ENCODE measurements at places on chromosomes 4 and X.

DNA sequence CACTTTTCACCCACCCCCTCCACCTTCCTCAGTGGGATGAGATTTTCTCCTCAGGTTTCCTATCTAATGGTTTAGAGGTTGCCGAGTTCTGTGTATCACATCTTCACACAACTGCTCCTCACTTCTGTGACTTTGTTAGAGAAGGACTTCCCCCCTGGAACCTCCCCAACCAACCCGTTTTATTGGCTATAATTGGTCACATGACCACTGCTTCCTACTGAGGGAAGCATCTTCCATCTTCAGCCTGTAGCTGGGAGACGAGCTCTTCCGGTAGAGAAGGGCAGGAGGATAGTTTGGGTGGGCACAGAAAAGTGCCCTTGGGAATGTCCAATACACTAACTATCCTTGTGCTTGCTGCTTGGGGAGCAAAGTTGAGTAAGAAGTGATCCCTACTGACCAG, 90.5 kb downstream of the STK32B start:
- DNase-seq: no peak

GRCh38 chr4:105683038-105683437, 25.5 kb downstream of the INTS12 start:
- DNase-seq: no peak

DNA sequence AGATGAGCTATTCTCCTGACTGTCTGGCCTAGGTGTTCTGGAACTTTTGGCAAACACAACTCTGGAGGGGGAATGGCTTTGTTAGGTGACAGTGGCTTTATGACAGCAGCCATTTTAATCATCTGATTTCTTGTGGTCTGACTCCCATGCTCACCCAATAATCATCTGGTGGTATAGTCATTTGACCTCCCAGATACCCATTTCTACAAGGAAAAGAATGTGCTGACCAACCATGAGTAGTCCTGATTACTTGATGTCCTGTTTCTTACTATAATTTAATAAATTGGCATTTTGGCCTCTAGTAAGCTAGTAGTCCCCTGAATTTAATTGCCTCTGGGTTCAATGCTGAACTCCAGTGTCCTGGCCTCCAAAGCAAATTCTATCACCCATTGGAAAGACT, 109.9 kb upstream of the DUSP21 start:
- DNase-seq: no peak

- DNase-seq: peak; percentile 48
These were observed at the start of gene GPRIN3 for GRCh38 chr4:89307446-89308160. Gene GPRIN3, minus strand, starts transcription at chr4:89307800. Its CDS starts 57,690 bp downstream, at chr4:89250110.

GRCh38 chr4:79429113-79429903, 21.3 kb upstream of the GK2 start:
- DNase-seq: no peak

DNA sequence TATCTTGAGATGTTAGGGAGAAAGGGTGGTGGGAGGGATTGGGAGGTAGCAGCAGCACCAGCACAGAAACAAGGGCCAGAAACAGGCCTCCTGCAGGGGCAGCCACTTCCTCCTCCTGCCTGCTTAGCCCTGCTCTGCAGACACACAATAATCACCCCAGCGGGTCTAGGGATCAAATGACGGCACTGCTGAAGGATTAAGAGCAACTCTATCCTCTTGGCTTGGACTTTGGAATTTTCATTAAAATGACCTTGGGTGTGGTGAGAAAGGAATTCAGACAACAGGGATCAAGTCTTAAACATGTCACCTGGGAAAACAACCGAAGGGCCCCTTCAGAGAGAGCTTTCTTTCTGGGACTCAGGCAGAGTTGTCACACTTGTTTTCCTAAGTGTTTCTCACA, 353.4 kb downstream of the SPRY1 start:
- no peak for DNase-seq

GRCh38 chr4:190020790-190021717, 6.0 kb downstream of the FRG2 start:
- no peak for DNase-seq

GRCh38 chr4:44701037-44701436, 22.8 kb downstream of the GUF1 start:
- no peak for DNase-seq

GRCh38 chr4:139965789-139966188, 188.2 kb downstream of the MAML3 start:
- no peak for DNase-seq

GRCh38 chr4:10643600-10644425, 40.8 kb downstream of the CLNK start:
- no peak for DNase-seq

DNA sequence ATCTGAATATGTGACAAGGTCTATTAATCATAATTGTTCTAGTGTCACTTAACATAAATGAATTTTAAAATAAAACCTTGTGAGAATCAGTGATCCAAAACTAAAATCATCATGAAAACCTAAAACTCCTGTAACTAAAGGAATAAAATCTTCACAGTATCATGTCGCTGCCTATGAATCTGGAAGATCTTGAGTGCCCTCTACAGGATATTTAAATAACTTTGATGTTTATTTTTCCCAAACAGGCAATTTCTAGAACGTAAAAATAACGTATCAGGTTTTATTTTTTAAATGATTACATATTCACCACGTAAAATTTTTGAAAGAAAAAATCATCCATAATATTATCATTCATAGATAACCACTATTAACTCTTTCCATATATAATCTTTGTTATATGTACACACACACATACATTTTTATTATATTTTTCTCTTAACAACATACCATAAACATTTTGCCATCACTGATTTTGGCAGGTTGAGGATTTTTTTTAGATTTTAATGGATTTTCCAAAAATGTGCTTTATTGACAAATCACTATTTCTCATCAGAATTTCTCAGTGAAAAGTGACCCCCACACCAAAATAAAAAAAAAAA, 79.6 kb downstream of the COMMD8 start:
- no peak for DNase-seq

DNA sequence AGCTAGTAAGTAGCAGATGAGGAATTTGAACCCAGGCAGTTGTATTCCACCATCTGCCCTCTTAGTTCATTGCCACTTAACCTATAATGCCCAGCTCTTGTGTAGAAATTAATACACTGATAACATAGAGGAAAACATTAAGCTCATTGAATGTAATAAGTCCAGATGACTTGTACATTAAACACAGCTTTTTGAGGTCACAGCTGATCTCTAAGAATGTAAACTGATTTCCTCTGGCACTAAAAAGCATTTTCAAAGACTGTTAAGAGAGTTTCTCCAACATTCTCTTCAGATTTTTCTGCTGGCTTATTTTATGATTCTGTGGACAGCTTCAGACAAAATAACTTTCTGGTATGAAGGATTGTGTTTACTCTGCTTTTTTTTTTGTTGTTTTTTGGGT, 42.7 kb downstream of the HPRT1 start:
- DNase-seq: no peak

GRCh38 chr4:74428276-74428675, 16.7 kb upstream of the AREG start:
- DNase-seq: no peak

GRCh38 chr4:1269209-1269608, 20.3 kb upstream of the CTBP1 start:
- no peak for DNase-seq

- DNase-seq: no peak
These were observed 65.7 kb upstream of the ARHGAP24 start for GRCh38 chr4:85409251-85409650.

DNA sequence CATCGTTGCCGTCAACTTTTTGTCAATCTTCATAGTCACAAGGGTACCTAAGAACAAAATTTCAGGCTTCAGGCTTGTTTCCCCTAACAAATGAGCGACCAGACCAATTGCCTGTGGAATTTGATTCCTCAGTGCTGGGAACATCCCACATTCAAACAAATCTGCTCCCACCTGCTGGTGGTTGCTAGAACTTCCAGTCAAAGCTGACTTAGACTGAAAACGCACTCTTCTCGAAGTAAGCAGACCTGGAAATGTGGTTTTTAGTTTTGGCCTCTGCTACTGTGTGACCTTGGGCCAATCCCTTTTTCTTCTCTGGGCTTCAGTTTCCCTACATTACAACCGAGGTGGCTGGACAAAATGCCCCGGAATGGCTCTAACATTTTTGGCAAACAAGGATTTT, 1.8 kb upstream of the GABRQ start:
- DNase-seq: no peak

DNA sequence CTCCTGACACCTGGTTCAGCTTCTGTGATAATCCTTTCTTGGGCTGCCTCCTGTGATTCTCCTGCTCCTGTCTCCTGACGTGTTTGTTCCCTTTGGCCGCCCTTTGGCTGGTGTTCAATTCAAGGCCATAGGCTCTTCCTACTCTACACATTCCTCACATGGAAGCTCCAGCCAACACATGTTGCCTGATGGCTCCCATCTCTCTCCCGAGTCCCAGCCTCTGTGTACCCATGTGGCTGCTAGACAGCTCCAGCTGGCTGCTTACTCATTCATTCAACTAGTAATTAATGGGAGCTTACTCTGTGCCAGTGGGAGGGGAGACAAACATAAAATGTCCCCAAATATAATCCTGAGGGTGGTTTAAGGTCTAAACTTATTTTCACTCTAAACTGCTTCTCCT, 9.2 kb upstream of the MED28 start:
- no peak for DNase-seq

DNA sequence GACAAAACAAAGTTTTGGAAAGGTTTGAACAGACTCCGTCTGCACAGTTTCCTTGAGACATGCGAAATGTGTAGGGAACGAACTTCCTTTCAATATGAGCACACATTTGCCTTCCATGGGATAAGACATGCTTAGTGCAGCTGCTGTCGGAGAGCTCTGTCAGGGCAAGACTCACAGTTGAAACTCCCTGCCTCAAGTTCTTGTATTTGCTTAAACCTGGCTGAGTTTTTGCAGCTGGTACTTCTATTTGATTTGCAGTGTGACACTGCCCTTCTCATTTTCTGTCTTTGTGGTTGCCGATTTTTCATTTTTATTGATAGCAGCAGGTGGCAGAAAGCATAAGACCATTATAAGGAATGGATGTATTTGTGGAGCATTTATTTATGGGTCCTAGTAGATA, 18.2 kb upstream of the RHOH start:
- no peak for DNase-seq

GRCh38 chr4:66769441-66769840, 775.9 kb downstream of the CENPC start:
- no peak for DNase-seq

DNA sequence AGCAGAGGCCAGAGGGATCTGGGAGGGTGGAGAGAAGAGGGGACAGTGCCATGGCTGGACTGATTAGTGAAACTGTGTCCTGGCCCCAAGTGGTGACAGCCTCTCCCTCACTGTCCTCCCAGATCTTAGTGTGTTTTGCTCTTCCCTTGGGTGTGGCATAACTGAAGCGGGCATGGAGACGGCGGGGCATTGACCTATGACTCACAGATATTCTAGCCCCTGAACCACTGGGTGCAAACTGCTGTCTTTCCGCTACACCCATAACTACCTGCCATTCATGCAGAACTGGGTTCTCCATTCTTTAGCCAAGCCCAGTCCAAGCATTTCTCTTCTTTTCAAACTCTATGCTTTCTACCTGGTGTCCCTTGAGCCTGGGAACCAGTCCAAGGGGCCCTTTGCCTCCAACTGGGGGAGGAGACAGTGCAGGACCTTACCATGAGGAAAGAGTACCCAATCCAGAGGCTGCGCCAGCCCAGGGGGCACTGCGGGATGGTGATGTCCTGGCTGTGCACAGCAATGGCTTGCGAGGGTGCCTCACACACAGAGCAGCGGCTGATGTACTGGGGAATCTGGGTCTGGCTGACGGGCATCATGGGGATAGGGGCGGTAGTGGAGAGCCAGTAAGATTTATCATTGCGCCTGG, 67.6 kb downstream of the ATG4A start:
- no peak for DNase-seq

GRCh38 chr4:3074846-3075651, 568 bp downstream of the HTT start:
- DNase-seq: peak; percentile 22

- no peak for DNase-seq
These were observed 117.9 kb upstream of the HS3ST1 start for GRCh38 chr4:11546391-11547175.

GRCh38 chr4:31016322-31017061, 296.3 kb downstream of the PCDH7 start:
- DNase-seq: no peak

- no peak for DNase-seq
These were observed 1040.7 kb downstream of the RAPGEF2 start for GRCh38 chr4:160143574-160143973.

DNA sequence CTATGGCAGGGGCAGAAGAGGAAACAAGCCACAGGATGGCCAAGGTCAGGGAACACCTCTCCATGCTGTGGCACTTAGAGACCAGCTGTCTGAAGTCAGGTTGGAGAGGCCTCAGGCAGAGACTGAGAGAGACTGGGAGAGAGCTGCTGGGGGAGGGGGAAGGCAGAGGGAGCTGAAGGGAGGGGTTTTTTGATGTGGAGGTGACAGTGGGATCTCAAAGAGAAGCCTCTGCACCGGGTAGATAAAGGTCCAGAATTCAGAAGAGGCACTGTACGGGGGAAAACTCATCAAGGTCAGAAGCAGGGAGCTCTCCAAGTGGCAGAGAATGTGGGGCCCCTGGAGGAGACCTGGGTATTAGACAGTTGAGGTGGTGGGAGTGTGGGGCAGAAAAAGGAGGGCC, 41.6 kb upstream of the HMGB3 start:
- DNase-seq: no peak

DNA sequence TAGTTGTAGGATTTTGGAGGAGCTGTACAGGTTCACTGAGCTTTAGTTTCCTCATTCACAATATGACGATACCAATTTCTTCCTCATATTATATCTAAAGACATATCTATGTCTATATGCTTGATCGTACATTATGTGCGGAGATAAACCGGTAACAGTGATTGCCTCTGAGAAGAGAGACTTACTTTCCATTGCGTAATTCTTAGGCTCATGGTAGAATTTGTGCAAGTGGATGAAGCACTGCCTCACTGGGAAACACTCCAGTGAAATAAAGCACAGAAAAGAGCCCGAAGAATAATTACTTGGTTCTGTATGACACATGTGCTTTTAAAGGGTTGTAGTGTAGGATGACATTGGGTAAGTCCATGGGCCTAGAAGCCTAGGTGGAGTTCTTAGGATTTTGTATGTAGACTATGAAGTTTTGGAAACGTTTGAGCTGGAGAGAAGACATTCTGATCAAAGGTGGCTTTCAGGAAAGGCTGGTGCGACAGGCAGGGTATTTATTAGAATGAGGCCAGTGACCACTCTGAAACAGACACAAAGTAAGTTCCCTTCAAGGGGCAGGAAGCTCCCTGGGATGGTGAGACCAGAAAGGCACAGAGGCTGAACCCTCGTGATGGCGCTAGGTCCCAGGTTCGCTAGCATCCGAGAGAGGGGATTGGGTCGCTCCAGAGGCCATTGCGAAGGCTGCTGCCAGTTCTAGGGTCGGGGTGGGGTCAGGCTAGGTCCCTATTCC, 649 bp upstream of the VBP1 start:
- DNase-seq: no peak

DNA sequence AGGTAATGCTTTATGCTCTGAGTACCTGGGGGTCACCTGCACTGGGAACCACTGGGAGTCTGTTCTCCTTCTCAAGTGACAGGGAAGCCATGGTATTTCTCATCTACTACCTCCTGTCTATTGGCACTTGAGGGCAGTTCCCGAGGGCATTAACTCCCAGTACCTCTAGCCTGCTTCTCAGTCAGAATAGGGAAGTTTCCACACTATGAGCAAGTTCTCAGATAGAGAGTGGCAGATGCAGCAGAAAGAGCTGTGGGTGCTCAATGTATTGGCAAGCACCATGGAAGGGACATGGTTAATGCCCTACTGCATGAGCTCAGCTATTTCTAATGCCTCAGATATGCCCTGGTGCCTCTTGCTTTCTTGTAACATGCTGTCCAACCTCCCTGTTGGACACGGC, 74.1 kb downstream of the ANOS1 start:
- DNase-seq: no peak
